Osteoblast (primary cell): ENCODE measurements at places on chromosomes 4 and X. TPM values are rescaled to one million over a fixed set of nuclear protein-coding genes. Genes with fewer than 3 reads are reported as not detected.

- DNase-seq = no peak
- H3K36me3 ChIP-seq = no peaks in the 10 kb centered on the region
- peaks cover 17% of the 10 kb centered on the region for H3K4me1 ChIP-seq
- no peaks in the 10 kb centered on the region for H3K27me3 ChIP-seq
- no peak overlapping the region for H3K27ac ChIP-seq
Measured at GRCh38 chr4:76729980-76730379, 168.0 kb downstream of the SOWAHB start.

DNA sequence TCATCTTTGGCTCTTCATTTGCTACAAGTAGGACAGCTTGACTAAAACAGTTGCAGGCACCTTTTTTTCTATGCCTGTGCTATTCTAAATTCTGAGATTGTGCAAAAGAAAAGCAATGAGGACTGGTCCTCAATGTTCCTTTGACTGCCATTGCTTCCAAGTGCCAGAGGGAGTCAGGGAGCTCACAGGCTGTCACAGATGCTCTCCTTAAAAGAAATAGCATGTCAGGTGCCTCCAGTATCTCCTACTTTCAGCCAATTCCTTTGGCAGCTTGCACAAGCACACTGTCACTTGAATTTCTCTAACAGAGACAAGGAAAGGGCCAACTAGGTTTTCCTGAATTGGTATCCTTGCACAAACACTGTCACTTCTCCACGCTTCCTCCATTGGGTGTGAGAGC is 228.2 kb downstream of the ADGRA3 start:
- H3K27ac ChIP-seq = no peak overlapping the region
- no peaks in the 10 kb centered on the region for H3K27me3 ChIP-seq
- H3K36me3 ChIP-seq = no peaks in the 10 kb centered on the region

GRCh38 chrX:100409610-100410590 is at the start of gene PCDH19:
TSS of gene PCDH19 (minus strand) at chrX:100410273. CDS start at chrX:100408597, 1,676 bp downstream.
- DNase-seq = peak; percentile 97
- H3K4me3 ChIP-seq = peak within 1 kb of the TSS; percentile 54
- H3K4me1 ChIP-seq = no peaks in the 10 kb centered on the region
- no peak within 1 kb of the TSS for H3K27ac ChIP-seq

GRCh38 chr4:111986095-111986494 is 159.2 kb upstream of the FAM241A start:
- no peak overlapping the region for H3K4me3 ChIP-seq
- H3K27ac ChIP-seq = no peak overlapping the region
- H3K27me3 ChIP-seq = no peaks in the 10 kb centered on the region
- DNase-seq = no peak
- H3K36me3 ChIP-seq = no peaks in the 10 kb centered on the region
- H3K4me1 ChIP-seq = no peaks in the 10 kb centered on the region

DNA sequence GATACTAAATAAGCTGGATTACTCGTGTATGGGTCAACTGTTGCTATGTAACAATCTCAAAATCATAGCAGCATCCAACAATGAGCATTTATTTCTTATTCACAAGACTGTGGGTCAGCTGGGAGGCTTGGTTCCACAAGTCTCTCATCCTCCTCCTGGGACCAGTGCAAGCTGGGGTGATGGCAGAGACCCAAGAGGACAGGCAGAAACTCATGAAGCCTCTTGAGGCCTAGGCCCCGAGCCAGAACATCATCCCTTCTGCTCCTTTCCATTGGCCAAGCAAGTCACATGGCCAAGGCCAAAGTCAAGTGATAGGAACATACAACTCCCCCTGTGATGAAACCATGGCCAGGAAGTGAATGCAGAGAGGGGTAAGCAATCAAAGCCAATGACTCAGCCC is 422.1 kb downstream of the BCOR start:
- peak; percentile 70 for DNase-seq
- H3K27ac ChIP-seq = peak overlapping the region; percentile 48
- no peak overlapping the region for H3K4me3 ChIP-seq

GRCh38 chrX:68048774-68049173 is 384.5 kb downstream of the OPHN1 start:
- no peak for DNase-seq
- H3K4me1 ChIP-seq = no peaks in the 10 kb centered on the region
- no peak overlapping the region for H3K27ac ChIP-seq
- no peaks in the 10 kb centered on the region for H3K27me3 ChIP-seq

EVC gene
- total RNA-seq = 67.8 and 69.1 TPM in 2 replicates
